Fibroblast of lung (primary cell): ENCODE measurements at places on chromosomes 13 and 19.

DNA sequence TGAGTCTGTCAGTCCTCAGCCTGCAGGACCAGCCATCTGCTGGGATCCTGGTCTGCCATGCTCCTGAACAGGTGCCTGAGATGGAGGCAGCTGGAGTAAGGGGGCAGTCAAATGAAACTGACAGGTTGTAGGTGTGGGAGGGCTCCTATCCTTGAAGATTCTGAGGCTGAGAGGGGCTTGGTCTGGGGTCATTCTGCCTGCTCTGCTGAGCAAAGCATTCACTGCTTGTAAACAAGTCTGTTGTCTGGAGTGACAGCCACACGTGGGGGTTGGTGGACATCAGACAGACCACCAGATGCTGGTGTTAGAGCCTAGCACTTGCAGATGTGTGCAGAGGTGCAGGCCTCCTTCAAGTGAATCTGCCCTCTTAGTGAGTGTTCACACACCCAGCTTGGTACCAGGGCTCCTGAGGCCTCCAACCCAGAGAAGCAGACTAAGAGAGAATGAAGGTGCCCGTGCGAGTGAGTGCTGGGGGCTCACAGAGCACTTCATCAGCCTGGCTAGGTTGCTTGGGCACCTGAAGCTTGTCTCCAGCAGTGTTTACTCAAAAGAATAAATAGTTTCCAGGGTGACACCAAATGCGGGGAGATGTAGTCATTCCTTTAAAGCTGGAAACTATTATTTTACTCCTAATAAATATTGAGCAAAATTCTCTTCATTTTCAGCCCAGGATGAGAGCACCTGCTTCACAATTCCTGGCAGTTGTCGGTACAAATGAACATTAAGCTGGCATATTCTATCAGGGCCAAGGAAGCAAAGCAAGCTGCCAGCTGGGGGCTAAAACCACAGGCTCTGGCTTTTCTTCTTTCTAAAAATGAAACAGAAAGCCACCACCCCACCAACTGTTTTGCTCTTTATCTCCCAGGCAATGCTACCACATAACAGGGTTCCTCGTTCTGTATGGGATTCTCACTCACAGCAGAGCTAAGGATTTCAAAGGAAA is 82.3 kb downstream of the RNASEH2B start:
- no peak for DNase-seq

- no peak for DNase-seq
These were observed 166.1 kb downstream of the TNFSF13B start for GRCh38 chr13:108435393-108436149.

DNA sequence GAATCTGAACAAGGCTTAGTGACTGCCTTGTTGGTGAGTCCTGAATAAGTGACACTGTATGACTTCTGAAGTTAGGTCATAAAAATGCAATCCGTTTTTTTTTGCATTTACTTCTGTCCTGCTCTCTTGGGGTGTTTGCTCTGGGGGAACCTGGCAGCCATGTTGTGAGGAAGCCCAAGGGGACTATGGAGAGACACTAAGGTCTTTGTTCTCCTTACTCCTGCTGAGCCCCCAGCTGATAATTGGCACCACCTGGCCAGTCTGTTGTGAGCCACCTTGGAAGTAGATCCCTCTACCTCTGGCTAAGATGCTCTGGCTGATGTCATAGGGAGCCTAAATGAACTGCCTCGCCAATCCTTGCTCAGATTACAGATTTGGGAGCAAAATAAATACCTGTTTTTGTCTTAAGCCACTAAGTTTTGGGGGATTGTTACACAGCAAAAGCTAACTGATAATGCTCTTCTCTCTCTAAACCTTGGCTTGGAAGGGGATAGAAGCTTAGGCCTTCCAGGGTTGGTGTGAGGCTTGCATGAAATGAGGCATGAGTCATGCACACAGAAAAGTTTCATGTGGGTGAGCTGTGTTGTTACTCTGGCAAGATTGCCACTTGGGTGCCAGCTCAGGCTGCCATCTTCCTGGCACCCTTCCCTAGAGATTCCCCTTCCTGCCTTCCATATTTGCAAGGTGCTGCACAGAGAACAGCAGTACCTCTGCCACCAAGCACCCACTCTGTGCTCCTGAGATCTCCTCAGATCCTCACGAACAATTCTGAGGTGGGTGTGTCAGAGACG is 10.1 kb downstream of the TUBB4A start:
- no peak for DNase-seq

- DNase-seq, result no peak
These were observed 39.7 kb downstream of the RCBTB1 start for GRCh38 chr13:49545661-49546060.

GRCh38 chr13:101210774-101211173 is 205.5 kb downstream of the NALCN start:
- DNase-seq, result no peak

GRCh38 chr13:77028202-77028601 is 1.2 kb upstream of the FBXL3 start:
- peak; percentile 44 for DNase-seq

DNA sequence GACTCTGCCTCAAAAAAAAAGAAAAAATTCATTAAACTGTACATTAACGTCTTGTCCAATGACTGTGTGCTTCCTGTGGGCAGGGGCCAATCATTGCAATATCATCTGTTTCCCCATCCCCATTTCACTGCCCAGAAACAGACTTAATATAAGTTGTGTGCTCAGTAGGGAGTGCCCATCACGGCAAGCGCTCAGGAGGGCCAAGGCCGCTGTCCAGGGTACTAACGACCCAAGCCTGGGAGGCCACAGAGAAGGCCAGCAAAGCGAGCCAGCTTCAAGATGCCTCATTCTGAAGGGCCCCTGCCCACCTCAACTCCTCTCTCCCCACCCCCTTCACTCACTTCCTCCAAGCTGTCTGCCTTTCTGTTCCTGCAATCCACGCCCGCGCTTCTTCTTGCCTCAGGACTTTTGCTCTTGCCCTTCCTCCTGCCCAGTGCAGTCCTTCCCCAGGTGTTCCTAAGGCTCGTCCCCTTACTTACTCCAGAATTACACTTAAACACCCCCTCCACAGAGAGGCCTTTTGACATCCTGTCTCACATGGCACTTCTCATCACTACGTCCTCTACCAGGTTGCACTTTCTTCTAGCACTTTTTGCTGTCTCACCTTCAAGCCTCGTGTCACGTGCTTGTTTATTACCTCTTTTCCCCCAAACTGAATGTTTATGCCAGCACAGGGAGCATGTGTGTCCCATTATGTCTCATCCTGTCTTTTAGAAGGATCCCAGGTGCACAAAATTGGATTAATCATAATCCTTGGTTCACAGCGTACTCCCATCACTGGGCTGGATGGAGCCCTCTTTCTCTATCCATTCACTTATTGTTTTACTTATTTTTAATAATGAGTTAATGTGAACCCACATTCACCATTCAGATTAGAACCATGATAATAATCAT is 11.3 kb upstream of the POU2F2 start:
- DNase-seq, result peak; percentile 29

- DNase-seq, result no peak
These were observed 915 bp upstream of the KCTD12 start for GRCh38 chr13:76887076-76887563.

- DNase-seq, result peak; percentile 76
These were observed 1.2 kb upstream of the PLEKHG2 start for GRCh38 chr19:39411081-39411831.

GRCh38 chr13:46773541-46773940 is 23.4 kb downstream of the ESD start:
- DNase-seq, result no peak

DNA sequence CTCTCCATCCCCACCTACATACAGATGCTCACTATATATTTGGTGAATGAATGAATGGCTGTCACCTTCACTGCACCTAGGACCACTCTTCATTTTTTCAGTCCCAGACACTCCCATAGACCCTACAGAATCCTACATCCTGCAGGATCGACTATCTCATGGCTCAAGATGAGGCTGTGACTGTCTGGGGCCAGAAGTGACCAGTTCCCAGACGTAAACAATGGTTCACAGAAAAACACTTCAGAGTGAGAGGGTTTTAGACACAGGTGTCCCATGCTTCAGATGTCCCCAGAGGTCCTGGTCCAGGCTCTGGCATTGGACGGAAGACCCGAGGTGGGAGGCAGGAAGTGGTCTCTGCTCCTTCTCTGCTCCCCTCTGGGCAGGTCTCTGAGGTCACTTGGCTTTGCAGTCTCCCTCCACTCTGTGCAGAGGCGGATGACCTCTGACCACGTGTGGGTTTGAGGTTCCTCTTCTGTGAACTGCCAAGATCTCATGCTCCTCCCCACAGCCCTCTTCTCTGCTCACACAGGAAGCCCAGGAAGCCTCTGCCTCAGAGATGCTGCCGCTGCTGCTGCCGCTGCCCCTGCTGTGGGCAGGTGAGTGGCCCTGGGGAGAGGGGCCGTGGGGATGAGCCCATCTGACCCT is 24.9 kb downstream of the SIGLEC7 start:
- DNase-seq, result no peak

GRCh38 chr19:12194827-12195731 is 32.2 kb downstream of the ZNF136 start:
- peak; percentile 66 for DNase-seq

DNA sequence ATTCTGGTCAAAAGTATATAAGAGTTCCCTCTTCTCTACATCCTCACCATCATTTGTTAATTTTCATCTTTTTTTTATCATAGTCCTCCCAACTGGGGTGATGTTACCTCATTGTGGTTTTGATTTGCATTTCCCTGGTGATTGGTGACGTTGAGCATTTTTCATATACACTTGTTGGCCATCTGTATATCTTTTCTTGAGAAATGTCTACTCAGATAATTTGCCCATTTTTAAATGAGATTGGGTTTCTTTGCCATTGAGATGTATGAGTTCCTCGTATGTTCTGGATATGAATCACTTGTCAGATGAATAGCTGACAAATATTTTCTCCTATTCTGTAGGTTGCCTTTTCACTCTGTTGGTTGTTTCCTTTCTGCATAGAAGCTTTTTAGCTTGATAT is 2.4 kb downstream of the CD33 start:
- DNase-seq, result no peak

GRCh38 chr19:40806423-40807146 is 7.6 kb downstream of the EGLN2 start:
- DNase-seq, result peak; percentile 96

- DNase-seq, result peak; percentile 15
These were observed 30.9 kb downstream of the RASA3 start for GRCh38 chr13:114101358-114102130.

GRCh38 chr13:73212482-73212881 is 153.7 kb downstream of the KLF5 start:
- DNase-seq, result no peak

DNA sequence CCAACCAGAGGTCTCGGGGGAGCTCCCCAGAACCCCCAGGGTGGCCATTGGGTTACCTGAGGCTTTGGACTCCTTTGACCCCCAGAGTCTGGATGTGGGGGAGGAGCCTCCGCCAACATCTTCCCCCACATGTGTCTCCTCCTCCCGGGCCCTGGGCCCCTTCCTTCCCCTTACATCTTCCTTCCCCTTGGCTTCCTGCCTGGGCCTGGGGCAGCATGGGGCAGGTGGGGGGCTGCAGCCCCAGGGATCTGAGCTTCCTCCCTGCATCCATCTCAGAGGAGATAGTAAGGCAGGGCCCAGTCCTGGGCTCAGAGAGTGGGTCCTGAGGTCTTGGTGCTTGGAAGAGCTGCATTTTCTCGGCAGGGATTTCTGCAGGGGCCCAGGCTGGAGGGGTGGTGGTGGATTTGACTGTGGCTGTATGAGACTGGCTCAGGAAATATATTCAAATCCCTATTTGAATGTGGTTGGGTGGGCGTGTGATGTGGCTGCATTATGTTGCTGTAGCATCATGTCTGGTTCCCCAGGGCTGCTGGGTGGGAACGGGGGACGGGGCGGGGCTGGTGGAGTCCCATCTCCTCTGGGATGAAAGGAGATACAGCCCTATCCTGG is 919 bp downstream of the VAV1 start:
- DNase-seq, result no peak

DNA sequence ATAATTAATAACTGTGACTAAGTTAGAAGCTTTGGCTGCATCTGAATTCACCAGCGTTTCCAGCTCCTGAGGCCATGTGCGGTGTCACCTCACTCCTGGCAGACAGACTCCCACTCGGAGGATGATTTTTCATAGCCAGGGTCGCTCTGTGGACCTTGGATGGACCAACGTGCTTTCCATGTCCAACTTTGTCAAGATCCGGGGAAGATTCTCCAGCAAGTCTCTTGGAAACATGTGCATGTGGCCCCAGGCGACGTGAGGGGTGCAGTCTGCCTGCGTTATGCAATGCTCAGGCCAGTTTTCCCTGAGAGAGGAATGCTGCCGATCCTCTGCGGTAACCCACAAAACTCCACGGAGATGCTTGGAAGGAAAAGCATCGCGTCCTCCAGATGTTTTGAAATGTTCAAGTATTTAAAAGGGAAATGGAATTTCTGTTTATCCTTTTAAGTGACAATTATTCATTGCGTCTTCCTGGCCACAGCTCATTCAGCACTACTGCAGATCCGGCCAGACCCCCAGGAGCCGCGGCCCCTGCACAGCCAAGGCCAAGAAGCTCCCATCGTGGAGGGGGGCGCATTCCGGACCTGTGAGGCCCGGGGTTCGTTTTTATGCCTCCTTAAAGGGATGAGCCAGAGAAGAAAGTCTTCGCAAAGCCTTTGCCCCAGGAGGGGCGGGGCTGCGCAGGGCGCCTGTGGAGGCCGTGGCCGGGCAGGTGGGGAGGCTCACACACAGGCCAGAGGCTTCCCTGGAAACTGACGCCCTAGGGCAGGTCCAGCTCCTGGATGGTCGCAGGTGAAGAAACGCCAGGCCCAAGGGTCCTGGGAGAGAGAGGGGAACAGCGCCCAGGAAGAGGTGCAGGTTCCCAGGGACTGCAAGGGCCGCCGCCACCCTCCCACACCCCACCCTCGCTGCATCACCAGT is 46.0 kb downstream of the C13orf46 start:
- peak; percentile 97 for DNase-seq

DNA sequence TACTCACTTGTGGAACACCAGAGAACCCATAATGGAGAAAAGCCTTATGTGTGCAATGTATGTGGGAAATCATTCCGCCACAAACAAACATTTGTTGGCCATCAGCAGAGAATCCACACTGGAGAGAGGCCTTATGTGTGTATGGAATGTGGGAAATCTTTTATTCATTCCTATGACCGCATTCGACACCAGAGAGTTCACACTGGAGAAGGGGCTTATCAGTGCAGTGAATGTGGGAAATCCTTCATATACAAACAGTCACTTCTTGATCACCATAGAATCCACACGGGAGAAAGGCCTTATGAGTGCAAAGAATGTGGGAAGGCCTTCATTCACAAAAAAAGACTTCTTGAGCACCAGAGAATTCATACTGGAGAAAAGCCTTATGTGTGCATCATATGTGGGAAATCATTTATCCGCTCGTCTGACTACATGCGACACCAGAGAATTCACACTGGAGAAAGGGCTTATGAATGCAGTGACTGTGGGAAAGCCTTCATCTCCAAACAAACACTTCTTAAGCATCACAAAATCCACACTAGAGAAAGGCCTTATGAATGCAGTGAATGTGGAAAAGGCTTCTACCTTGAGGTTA is 10.9 kb downstream of the ZNF549 start:
- DNase-seq, result peak; percentile 13

DNA sequence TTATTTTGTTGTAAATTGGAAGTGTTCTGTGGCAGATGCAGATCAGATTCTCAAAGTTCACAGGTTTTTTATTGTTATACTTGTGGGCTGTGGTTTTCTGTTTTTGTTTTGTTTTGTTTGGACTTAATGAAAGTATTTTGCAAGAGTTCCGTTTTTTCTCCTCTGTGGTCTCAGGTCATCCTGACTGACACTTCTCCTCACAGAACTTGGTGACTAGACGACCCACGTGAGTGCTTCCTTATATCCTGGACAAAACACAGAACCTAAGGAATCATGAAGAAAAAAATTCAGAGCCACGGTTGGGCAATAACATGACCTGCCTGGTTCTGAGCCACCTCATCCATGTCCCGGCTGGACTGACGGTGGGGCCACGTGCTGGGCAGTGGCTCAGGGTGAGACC is 2.5 kb upstream of the RFPL4AL1 start:
- no peak for DNase-seq

GRCh38 chr19:50939596-50939995 is 13.2 kb downstream of the KLK5 start:
- DNase-seq, result no peak
